ENCODE measurements at places on chromosomes 12 and 14.

- DNase-seq: no peak
Measured at GRCh38 chr14:32984241-32984930, 45.7 kb downstream of the NPAS3 start.

GRCh38 chr14:56885825-56886224 is 75.5 kb upstream of the OTX2 start:
- DNase-seq: no peak

- DNase-seq: no peak
Measured at GRCh38 chr14:22519877-22520685, 68.9 kb downstream of the DAD1 start.

DNA sequence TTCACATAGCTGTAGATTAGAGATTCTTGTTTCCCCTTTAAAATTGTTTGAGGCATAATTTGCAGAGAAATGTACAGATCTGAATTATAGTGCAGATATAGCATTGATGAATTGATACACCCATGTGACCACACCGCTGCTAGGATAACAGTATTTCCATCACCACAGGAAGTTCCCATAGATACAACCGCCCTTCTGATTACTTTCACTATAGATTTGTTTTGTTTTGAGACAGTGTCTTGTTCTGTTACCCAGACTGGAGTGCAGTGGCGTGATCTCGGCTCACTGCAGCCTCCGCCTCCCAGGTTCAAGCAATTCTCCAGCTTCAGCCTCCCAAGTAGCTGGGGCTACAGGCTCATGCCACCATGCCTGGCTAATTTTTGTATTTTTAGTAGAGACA is 8.8 kb upstream of the ASPG start:
- no peak for DNase-seq

DNA sequence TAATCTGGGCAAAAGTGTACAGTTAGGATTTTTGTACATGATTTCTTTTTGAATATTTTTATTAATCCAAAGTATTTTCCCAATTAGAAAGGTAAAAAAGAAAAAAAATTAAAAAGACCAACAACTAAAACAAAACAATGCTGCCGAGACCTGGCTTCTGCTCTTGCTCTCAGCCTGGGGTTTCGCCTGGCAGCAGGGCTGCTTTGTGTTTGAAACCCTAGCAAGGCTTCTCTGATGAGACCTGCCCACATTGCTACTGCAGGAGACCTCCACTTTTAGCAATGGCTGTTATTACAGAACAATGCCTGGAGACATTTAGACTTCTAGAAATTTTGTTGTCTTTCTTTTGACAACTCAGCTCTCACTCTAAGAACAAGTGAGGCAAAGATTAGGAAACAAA is 1153.0 kb upstream of the TMEM132C start:
- DNase-seq: no peak

GRCh38 chr14:85131226-85131922 is 398.6 kb upstream of the FLRT2 start:
- DNase-seq: no peak

DNA sequence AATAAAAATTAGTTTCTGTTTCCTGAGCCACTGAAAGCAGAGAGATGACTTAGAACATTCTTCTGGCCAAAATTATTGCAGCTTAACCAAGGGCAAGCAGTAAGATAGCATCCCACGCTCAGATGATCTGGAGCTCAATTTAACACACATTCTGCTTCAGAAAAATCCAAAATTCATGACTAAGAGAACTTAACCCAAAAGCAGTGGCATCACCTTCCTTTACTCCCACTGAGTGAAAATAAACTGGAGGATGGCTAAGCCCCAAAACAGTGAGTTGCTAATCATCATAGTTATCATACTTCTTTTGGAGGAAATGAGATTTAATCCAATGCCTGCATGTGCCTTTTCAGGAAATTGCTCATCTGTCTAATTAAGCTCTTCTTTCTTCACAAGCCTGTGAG is 195.4 kb downstream of the DUSP6 start:
- no peak for DNase-seq

- no peak for DNase-seq
Measured at GRCh38 chr12:52207895-52208294, 16.1 kb upstream of the KRT80 start.

DNA sequence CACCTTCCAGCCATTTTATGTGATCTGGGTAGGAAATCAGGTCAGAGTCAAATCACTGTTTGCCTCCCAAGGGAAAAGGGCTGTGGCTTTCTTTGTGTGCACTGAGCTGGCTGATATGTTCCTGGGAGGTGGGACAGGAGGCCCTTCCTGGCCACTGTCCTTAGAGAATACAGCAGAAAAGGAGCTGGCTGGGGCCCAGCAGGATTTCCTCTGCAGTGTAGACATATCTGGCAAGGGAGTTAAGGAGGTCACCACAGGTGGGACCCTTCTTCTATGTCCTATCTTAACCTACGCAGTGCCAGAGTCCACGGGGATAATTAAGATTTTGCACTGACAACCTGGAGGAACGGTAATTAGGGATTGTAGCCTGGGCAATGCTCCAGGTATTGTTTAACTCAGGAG is 145.3 kb downstream of the NTF3 start:
- no peak for DNase-seq

- peak; percentile 10 for DNase-seq
Measured at GRCh38 chr12:27460471-27460978, 14.0 kb downstream of the SMCO2 start.

GRCh38 chr14:75636100-75636692 is 24.5 kb downstream of the ERG28 start:
- no peak for DNase-seq

GRCh38 chr12:95573951-95574576 is 22.8 kb upstream of the USP44 start:
- DNase-seq: no peak

DNA sequence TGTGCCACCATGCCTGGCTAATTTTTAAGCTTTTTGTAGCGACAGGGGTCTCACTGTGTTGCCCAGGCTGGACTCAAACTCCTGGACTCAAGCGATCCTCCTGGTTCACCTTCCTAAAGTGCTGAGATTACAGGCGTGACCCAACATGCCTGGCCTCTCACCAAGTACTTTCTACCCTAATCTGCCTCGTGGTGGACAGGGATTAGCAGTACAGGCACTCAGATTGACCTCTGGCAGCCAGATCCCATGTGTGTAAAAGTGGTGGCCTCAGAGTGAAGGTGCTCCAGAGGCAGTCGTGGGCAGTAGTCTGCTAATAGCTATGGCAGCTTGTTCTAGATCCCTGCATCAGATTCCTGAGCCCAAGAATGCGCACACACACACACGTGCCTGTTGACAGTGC is 30.9 kb downstream of the MTHFD1 start:
- no peak for DNase-seq

DNA sequence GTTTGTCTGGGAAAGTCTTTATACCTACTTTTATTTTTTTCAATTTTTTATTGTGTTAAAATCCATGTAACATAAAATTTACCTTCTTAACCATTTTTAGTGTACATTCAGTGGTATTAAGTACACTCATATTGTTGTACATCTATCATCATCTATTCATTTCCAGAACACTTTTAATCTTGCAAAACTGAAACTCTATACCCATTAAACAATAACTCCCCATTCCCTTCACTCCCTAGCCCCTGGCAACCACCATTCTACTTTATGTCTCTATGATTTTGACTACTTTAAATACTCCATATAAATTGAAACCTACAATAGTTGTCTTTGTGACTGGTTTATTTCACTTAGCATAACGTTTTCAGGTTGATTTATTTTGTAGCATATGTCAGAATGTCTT is 131.9 kb upstream of the SLC38A2 start:
- DNase-seq: no peak
